ENCODE measurements at places on chromosomes 16 and 17.
A peak's percentile ranks its signal among the peaks of the same experiment; 100 is the strongest.

DNA sequence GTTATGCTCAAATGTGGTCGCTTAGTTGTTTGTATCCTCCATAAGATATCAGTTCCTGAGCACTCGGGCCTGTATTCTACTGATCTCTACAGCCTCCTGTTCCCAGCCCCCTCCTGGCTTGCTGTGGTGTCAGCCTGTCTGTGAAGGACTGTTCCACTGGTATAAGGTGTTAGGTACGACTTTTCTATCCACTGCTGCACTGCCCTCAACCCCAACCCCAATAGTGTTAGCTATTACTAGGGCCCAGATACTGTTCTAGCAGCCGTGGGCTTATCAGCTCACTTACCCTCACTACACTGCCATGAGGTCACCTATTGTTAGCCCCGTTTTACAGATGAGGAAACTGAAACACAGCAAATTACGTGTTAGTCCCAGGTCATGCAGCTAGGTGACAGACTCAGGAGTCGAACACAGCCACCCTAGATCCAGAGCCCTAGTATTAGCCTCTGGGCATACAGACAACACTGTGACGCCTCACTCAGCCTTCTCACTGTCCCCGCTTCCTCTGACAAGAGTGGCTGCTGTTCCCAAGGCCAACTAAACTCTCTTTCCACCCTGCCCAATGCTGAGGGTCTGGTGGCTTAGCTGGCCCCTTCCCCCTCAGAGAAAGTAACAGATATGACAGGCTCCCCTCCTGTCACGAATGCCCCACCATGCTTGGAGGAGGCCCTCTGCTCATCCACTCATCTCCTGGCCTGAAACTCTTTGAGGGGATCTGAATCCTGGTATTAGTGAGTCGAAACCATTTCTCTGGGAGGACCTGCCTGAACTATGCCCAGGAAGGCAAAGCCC, 25.6 kb upstream of the ZNF652 start:
- DNase-seq, result no peak

GRCh38 chr17:10169290-10169689, 29.1 kb downstream of the GAS7 start:
- no peak for DNase-seq

DNA sequence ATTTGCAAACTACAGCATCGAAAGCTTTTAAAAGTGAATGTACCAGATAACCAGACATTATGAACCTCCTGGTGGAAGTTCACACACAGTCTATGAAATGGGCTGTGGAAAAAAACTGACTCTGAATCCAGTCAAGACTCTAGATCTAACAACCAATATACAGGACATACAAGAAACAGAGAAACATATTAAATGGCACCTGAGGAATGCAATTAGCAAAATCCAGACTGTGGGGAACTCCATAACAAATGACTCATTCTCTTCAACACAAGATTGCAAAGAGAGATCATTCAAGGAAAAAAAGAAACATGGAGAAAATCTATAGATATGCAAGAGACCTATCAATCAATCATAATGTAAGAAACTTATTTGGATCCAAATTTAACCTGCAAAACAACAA, 119.0 kb downstream of the MYO1D start:
- no peak for DNase-seq

- DNase-seq, result no peak
Observed at GRCh38 chr17:29557739-29558116, 9.1 kb downstream of the ABHD15 start.

- DNase-seq, result peak; percentile 78
Observed at GRCh38 chr17:36608794-36609497, 7.6 kb downstream of the MRM1 start.

GRCh38 chr17:17345294-17345597, 42.1 kb downstream of the NT5M start:
- DNase-seq, result no peak

- peak; percentile 89 for DNase-seq
Observed at GRCh38 chr16:14202697-14203096, 131.6 kb downstream of the MRTFB start.

DNA sequence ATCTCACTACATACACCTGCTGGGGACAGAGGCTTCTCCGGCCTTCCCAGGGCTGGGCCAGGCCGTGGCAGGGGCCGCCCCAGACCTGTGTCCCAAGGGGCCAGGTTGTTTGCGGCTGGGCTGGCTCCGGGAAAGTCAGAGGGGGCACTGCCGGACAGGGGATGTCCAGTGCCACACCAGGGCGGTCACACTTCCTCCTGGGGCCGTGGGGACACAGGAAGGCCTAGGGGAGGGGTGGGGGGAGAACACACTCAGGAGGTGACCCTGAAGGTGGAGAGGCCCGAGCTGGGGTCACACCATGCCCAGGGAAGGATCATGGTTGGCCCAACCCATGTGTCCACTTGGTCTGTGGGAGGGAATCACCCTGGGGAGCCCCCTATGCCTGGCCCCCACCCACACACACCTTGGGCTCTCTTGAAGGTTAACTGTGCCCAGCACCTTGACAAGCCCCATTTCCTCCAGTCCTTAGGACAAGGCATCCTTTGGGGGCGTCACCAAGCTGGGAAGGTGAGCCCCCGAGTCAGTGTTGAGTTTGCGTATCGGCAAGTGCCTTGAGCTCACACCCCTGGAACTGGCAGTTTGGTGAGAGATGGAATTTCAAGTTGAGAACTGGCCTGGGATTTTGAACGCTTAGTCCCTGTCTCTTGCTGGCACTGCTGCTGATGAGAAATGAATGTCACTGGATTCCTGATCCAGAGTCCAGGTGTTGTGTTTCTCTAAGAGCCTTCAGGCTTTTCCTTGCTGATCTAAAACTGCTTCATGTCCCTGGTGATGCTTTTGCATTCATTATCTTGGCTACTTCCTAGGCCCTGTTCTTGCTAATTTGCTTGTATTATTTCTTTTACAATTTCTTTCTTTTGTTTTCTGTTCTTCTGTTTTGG, 7.7 kb upstream of the ACTG1 start:
- DNase-seq, result no peak

DNA sequence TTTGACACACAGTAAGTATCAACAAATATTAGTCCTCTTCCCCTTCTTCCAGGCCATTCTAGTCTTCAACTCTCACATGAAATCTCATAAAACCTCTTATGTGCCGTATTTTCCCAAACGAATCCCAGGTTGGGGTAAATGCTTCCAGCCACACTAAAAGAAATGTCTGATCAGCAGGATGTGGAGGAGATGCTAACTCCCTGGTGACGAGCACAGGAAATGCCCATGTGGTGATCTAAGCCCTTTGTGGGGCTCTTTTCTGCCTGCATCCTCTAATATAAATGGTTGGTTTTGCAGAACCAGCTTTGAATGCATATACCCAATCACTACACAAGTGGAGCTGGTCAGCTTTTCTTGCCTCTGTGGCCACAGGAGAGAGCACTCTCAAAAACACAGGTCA, 498.2 kb upstream of the ERCC4 start:
- DNase-seq, result no peak

DNA sequence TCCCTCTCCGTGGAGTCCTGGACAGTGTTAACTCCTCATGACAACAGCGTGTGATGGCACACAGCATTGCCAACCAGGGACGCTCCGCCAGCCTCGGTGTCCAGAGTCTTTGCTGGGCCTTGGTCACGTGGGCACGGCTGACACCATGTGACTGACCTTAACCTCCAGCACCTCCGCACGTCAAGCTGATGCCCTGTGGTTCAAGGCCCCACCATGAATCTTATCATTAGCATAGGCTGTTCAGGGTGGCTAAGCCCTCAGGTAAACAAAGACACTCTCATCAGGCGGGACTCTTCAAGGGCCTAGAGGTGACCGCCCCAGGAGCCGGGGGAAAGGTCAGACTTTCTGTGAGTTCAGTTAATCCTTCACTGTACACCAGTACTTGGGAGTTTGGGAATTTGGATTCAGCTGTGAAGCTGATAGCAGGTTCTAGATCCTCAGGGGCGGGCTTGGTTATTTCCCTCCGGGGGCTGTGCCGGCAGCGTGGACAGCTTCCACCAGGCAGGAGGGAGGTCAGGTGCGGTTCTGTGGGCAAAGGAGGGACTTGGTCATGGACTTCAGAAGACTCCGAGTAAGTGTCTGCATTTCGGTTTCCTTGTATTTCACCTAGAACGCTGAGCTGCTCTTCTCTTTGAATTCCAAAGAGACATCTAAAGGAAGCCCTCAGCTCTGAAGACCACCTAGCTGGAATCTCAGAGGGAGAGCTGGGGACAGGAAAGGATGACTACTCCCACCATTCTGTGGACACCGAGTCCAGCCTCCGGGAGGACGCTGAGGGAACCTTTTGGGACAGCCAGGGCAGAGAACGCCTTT, 195.5 kb upstream of the CIBAR2 start:
- no peak for DNase-seq

DNA sequence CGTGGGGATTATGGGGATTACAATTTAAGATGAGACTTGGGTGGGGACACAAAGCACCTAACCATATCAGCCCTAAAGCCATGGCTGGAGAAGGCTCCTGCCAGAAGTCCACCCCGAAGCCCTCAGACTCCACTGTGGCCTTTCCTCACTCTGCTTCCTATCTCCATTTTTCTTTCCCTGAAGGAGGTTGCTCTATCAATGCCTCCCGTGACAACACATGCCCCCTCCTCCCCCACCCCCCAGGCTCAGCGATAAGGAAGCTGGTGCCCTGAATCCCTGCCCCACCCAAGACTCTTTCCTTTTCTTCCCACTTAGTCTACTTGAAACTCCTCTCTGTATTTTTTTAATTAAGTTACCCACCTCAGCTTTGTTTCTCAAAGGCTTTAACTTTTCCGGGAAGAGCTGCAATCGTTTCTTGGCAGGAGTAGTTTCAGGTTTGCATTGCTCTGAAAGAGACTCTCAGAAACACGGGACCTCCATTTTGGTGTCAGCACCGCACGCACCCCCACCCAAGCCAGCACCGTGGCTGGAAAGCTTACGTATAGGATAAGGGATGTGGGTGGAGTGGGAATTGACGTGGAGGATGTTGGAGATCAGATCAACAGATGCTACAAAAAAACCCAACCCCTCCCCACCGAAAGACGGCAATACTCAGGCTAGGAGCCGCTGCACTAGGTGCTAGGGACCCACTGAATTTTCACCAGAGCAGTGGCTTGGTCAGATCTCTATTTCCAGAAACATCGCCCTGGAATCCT, 15.2 kb upstream of the CA4 start:
- no peak for DNase-seq

GRCh38 chr17:3762922-3763776, 37.8 kb downstream of the ITGAE start:
- no peak for DNase-seq

GRCh38 chr16:2799205-2799858, 1.1 kb downstream of the PRSS41 start:
- DNase-seq, result no peak

- no peak for DNase-seq
Observed at GRCh38 chr16:67801883-67802282, 4.5 kb downstream of the RANBP10 start.

- no peak for DNase-seq
Observed at GRCh38 chr17:48910370-48910769, 2.2 kb downstream of the UBE2Z start.

DNA sequence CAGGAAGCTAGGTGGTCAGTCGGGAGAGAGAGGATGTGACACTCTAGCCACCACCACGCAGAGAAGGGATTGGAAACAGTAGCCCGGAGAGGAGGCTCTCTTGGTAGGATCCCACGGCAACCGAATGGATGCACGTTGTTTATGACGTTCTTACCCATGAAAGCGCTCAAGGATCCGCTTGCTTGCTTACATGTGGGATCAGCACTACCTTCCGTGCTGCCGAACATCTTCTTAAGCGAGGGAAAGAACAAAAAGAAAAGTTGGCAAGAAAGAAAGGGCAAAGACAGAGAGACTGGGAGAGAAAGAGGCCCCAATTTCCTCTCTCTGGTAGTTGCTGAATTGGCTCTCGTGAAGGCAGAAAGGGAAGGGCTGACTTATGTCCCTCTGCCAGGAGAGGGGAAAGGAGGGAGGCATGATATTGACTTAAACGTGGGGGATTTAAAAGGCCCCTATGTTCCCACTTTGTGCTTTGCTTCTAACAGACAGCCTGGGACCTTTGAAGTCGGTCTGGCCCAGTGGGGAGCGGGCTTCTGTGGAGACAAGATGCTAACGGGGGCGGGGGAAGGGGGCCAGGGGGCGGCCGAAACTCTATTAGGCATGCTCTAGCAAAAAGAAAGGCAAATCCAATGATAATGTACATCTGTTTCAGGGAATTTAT, 35.4 kb downstream of the SNX20 start:
- DNase-seq, result no peak

DNA sequence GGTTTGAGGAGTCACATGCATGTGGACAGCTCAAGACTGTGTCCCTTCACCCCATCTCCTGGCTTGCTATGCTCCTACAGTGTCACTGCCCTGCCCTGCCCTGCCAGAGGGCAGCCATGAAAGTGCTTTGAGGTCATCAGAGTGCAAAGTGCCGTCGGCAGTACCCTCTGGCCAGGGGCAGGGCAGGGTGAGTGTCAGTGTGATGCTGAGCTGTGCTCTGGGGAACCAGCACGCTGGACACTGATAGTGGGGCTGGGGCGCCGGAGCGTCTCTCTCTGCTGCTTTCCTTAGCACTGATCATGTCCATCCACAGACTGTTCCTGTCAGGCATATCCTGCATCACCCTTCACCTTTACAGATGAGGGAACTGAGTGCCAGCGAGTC, 1.6 kb upstream of the SPATA32 start:
- DNase-seq, result no peak

DNA sequence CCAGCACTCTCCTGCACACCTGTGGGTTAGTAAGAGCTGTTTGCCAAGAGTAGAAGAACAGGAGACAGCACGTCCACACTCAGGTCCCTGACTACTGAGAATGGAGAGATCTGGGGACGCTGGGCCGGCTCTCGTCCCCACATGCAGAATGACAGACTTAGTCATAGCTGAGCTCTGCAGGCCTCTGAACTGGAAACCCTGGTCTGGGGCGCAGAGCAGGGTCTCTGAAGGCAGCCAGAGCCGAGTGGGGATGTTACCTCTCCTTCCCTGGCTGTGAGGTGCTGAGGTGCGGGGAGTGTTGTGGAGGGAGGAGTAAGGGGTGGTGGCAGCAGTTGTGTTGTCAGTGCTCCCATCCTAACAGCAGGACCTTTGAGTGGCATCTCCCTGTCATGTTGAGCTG, 7.2 kb upstream of the JPT2 start:
- no peak for DNase-seq

DNA sequence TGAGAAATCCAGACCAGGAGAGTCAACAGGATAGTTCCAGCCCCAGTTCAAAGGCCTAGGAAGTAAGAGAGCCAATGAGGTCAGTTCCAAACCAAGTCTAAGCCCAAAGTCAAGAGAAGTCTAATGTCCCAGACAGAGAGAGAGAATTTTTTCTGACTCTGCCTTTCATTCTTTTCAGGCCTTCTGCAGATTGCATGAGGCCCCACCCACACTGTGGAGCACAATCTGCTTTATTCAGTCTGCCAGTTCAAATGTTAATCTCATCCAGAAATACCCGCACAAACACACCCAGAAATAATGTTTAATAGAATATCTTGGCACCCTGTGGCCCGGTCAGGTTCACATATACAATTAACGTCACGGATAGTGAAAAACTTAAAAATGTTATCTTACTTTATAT, 962.4 kb upstream of the SOX9 start:
- DNase-seq, result no peak

DNA sequence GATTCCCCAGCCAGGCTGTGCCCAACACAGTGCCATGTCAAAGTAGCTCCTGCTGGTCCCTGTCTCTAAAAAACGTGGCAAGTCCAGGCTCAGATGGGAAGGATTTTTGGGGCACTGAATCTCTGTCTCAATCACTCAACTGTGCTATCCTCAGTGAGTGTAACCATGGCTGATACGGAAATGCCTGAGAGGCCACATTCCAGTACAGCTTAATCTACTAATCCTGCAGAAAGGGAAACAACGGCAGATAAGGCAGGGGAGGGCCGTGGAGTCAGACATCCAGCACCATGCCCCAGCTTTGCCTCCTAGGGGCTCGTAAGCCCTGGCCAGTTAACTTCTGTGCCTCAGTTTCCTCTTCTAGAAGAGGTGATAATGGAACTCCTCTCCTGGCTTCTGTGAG, 251.7 kb downstream of the CPPED1 start:
- DNase-seq, result no peak
